ENCODE measurements at places on chromosomes 2 and 18.

GRCh38 chr18:63236406-63236805 lies 83.2 kb downstream of the BCL2 start:
- DNase-seq: no peak

GRCh38 chr2:96305979-96306308 lies 598 bp upstream of the SNRNP200 start:
- DNase-seq: no peak

- DNase-seq: no peak
Measured at GRCh38 chr2:85949280-85949679, 60.5 kb upstream of the ST3GAL5 start.

DNA sequence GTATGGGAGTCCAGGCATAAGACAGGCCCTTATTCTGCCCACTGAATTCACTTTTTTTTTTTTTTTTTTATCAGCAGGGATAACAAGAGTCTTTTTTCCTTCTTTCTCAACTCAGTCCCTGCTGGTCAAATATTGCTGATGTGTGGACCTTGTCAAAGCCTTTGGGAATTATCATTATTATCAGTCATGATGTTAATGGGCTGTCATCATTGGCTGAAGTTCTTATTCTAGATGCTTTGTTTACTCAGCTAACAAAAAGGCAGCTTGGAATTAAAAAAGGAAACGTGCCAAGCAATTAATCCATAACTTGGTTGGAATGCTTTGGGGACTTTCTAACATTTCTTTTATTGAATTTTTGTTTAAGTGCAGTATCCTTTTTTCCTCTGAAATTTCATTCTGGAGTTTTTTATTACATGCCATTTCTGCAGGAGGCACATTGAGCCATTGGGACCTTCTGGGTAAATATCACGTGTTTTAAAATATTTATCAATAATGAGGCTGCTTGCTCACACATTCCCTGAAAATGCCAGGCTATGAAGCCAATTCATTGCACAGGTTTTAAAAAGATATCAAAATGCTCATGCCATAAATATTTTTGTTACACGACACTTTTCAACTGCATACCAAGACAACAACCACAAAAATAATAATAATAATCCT lies 246.3 kb downstream of the TXNL1 start:
- no peak for DNase-seq

DNA sequence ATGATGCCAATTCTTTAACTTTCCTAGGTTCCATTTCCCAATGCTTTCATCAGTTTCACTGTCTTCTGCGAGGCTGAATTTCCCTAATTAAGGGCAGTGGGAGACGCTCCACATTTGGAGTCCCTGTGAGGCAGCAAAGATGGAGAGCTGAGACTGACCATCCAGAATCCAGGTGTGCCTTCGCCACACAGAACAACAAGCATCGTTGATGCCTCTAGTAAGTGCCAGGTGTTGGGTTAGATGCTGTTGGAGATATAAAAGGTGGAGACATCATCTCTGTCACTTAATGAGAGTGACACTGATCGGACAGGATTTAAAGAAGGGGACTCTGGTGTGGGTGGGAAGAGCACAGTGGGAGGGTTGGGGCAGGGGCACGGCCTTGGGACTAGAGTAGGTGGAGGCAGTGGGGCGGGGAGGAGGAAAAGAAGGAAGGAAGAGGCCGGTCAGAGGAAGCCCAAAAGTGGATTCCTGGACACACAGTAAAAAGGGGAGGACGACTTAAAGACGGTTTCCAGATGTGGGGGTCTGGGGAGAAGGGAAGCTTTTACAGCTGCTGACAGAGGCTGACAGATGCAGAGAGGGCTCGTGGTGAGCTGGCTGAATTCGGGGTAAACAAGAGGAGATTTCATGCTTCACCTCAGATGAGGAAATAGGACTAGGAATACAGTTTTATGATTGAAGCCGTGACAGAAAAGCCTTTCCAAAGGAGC lies 113.0 kb downstream of the BCL2 start:
- DNase-seq: no peak

- no peak for DNase-seq
Measured at GRCh38 chr18:57113799-57114420, 33.0 kb upstream of the BOD1L2 start.

- no peak for DNase-seq
Measured at GRCh38 chr18:79367480-79367879, 28.2 kb upstream of the NFATC1 start.
